Small intestine (tissue), 16 donors: ENCODE measurements at places on chromosomes 11 and 22.
A peak's percentile ranks its signal among the peaks of the same experiment; 100 is the strongest.

- DNase-seq = no peak
Measured at GRCh38 chr22:22182218-22182989, 62.2 kb upstream of the VPREB1 start.

- no peak for DNase-seq
Measured at GRCh38 chr11:1728301-1728700, 22.1 kb downstream of the IFITM10 start.

DNA sequence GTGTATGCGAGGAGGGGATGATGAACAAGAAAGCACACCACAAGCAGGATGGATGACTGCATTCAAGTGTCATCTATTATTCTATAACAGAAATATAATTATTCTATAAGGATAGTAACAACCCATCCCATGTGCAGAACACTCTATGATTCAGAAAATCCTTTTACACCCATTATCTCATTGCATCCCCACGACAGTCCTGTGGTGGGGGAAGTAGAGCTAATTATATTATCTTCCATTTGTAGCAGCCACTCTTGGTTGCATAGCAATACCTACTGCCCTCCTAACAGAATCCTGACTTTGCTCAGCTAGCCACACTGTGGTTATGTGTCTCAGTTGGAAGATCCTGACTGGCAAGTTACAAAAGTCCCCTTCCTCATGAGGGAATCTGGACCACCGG, 406.5 kb upstream of the NARS2 start:
- no peak for DNase-seq

- DNase-seq = no peak
Measured at GRCh38 chr11:74412321-74412720, 14.1 kb upstream of the PGM2L1 start.

DNA sequence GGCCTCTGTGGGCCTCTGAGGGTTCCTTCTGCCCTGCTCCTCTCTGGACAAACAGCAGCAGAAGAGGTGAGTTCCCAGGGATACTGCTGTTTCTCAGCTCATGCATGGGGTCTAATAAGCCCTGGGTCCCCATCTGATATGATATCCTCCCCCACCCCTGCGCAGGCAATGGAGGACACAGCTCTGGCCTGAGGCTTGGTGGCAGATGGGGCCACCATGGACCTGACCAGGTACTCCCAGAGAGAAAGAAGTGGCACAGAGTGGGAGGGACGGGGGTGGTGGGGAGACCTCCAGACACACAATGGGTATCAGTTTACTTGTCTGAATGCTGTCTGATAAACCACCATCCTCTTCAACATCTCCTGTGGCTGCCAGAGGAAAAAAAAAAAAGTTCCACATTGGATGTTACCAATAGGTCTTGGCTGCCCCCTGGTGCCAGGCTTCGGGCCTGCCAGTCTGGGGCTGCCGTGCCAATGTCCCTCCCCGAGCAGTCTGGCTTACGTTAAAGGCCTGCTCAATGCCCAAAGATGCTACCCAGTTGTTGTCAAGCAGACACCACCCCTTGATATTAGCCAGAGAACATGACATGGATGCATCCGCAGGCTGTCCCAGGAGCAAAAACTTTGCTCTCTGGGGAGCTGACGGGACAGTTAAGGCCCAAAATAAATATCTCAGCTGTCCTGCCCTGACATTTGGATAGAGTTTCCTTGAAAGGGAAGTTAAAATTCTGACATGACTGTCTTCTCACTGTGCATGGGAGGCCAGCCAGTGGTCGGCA, 27.9 kb upstream of the ABCC8 start:
- DNase-seq = peak; percentile 68

GRCh38 chr22:46833228-46833627, 70.8 kb downstream of the TBC1D22A start:
- peak; percentile 37 for DNase-seq

- DNase-seq = no peak
Measured at GRCh38 chr11:44126304-44126703, 30.8 kb downstream of the EXT2 start.

DNA sequence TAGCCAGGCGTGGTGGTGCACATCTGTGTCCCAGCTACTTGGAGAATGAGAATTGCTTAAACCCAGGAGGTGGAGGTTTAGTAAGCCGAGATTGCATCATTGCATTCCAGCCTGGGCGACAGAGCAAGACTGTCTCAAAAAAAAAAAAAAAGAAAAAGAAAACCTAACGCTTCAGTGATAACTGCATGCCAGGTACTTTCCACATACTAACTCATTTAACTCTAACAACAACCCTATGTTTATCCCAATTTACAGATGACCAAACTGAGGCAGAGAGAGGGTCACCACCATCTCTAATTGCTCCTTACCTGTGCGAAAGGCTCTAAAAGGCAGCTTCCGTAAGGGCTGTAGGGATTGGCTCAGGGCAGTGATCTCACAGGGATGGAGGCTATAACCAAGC, 11.6 kb downstream of the PISD start:
- no peak for DNase-seq

GRCh38 chr11:17538731-17539130, 5.5 kb downstream of the USH1C start:
- no peak for DNase-seq

- no peak for DNase-seq
Measured at GRCh38 chr11:96222102-96222501, 120.9 kb downstream of the MAML2 start.

DNA sequence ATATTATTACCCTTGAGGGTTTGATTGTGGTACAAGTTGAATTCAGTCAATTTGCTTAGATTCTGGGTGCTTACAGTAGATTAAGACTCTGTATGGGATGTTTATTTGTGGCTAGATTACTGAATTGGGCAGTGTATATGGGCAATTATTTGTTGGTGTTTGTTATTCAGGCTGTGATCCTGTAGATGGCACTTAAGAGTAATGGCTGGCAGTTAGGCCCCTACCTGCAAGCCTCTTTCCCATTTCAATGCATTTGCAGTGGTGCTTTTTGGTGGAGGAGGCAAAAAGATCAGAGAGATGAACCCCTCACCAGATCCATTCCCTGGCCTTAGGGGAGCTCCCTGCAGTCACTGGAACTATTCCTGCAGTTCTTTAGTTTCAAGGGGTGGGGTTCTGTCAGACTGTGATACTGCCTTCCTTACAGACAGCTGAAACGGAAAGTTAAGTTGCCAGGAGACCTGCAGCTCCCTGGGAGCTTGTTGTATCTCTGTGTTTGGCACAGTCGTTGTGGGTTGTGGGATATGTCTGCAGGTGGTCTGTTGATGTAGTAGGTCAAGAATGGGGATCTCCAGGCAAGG, 199.5 kb downstream of the AASDHPPT start:
- DNase-seq = no peak

GRCh38 chr11:11380883-11381282, 27.8 kb upstream of the CSNK2A3 start:
- DNase-seq = no peak

DNA sequence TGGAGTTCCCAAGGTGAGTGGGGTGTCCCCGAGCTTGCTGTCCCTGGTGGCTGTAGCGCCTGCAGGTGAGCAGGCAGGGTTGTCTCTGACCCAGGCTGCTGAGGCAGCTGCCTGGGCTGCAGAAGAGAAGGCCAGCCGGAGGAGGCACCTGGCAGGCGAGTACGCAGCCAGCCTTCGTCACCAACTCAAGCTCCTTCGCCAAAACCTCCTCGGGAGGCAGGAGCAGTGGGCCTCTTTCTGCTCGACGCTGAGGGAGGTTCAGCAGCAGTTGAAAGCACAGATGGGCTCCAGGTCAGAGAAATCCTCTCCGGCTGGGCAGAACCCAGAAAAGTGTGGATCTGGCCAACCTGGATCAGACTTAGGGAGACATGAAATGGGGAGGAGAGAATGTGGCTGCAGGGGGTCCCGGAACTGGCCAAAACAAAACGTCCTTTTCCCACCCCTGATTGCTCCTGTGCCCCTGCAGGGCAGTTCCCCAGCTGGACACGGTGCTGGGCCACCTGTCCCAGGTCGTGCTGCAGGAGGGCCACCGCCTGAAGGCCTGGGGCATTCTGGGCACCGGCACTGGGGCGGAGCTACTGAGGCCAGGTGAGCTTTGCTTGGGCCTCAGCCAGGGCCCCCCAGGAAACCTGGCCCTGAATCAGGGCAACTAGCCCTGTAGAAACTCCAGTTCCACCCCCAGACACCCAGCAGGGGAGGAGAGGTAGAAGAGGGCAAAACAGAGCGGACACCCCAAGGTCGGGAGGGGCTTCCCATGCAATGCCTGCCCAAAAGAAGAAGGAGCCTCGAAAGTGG, 56.7 kb downstream of the BTG4 start:
- no peak for DNase-seq

GRCh38 chr11:125331357-125332035, 164.6 kb downstream of the FEZ1 start:
- DNase-seq = no peak

- DNase-seq = no peak
Measured at GRCh38 chr11:65454311-65454695, 31.7 kb downstream of the NEAT1 start.

DNA sequence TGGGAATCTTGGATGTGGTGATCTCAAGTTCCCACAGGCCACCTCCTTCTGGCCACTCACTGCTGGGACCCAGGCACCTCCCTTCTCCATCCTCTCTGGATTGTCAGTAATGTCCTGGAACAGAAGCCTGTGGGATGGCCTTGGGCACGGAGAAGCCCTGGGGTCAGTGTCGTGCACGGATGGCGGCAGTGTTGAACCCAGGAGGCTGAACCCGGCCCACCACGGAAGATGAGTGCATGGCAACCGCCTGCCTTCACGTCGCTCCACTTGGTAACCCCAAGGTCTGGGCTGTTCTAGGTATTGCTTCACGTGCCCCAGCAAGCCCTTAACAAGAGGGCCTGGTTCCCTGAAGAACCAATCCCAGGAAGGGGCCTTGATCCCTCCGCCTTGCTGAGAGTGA, 7.1 kb downstream of the THYN1 start:
- no peak for DNase-seq

DNA sequence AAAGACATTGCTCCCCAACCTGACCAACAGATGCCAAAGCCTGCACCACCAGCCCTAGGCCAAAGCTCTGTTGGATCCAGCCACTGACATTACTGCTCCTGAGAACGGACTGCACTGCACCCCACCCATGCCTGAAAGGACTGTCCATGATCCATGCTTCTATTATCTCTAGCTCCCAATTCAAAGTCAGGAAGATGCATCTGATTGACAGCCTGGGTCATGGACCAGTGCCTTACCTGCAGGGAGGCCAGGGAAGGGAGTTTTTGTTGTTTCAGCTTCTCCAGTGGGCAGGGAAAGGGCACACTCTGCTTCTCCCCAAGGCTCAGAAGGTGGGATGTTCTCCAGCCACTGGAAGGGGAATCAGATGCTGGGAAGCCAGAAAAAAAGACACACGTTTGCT, 4.8 kb upstream of the PRDM11 start:
- DNase-seq = no peak

DNA sequence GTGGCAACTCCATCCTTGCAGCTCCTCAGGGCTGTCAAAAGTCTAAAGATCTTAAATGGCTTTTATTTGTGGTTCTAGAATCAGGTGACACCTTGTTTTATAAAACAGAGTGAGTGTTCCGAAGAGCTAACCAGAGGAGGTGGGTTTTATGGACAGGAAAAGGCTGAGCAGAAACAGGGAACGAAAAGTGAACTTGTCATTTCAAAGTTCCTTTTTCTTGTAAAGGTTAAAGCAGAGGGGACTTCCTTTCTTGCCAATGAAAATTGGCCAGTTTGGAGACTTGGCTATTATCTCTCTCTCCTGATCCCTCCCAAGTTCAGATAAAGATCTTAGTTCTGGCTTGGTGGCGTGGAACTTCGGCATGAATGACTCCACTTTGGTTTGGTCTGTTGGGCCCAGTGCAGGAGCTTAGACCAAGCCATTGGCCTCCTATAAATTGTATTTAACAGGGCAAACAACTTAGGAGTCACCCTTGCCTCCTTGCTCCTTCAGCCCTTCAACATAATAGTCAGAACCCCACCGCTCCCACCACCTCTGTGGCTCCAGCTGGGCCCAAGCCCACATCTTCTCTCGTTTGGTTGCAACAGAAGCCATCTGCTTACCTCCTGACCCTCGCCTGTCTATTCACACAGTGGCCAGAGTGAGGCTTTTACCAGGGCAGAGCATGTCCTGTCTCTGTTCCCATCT, 102.4 kb upstream of the THY1 start:
- DNase-seq = no peak

DNA sequence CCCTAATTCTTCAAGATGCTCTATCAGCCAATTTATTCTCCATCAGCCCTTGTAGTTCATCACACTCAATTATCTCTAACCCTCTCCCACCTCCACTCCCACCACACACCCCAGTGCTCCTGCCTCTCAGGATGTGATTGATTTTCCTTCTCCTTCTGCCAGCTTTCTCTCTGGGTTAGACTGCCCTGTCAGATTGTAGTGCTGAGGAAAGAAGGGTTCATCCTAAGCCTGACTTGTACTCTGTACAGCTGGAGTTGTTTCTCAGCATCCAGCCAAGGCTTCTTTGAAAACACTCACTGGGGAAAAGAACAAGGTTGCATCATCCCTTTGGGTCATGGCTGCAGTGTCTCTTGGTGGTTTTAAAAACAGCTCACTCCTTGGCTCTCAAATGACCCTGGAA, 61.2 kb downstream of the CECR2 start:
- DNase-seq = no peak

DNA sequence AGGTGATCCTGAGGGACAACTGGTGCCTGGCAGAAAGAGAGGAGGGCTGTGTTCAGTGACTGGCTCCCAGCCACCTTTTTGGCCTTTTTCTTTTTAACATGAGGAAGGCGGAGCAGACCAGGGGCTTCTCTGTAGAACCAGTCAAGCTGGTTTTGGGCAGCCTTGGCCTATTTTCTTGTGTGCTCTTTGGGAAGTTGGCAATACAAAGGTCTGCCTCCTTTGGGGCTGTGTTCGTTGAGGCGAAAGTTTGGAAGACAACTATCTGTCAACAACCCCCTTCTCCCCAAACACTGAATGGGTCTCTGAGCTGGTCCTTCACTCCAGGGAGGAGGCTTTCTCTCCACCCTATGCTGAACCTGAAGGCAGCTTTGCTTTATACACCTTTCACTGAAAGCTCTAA, 8.5 kb downstream of the MARK2 start:
- peak; percentile 40 for DNase-seq

- no peak for DNase-seq
Measured at GRCh38 chr11:43934601-43935423, 7.6 kb upstream of the C11orf96 start.

DNA sequence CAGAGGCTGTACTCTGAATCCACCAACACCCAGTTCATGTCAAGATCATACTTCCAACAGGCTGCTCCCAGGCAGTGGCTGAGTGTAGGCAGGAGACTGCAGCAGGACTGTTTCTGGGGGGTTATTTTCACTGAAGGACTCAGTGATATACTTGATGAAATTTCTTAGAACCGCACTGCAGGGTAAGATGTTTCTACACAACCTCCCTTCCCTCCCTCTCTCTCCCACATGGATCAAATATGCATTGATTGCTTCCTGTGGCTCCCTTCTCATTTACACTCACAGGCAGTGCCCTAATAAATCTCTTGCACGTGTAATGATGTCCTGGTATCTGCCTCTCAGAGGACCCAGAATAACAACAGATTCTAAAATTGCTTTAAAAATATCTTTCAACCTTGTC, 251.3 kb upstream of the CCDC179 start:
- DNase-seq = no peak
